ENCODE measurements at places on chromosomes 7 and 10.

DNA sequence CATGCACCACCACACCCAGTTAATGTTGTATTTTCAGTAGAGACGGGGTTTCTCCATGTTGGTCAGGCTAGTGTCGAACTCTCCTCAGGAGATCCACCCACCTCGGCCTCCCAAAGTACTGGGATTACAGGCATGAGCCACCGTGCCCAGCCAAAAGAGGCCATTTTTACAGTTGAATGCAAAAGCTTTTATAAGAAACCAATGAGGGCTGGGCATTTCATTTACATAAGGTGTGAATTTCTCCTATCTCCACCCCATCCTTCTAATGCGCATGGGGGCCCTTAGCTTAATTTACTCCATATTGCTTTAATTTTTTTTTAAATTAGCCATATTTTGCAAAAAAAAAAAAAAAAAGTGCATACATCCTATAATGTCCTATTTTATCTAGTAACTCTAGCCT is 25.1 kb upstream of the EIF4H start:
- DNase-seq, result no peak

DNA sequence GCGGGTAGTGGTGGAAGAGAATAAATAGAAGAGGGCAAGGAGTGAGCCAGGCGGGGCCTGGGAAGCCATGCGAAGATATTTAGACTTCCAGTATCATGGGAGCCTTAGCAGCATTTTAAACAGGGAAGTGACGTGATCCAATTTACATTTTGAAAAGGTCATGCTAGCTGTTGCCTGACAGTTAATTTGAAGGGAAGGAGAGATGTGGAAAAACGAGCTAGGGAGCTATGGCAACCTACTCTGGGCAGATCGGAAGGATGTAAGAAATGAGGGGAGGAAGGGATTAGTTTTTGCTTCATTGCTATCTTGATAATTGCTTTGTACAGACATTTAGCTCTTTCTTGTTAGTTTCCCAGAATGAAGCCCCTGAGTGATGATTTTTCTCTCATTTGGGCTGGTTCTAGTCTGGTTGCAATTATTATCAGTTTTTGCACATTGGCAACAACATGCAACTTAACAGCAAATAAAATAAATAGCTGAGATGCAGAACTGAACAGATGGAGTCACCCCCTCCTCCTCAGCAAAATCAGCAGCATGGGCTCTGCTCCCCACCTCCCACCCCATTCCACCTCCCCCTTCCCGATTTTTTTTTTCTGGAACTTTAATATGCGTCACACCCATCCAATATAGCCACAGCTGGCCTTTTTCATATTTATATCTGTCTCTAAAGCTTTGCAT is 13.0 kb upstream of the CALU start:
- no peak for DNase-seq

DNA sequence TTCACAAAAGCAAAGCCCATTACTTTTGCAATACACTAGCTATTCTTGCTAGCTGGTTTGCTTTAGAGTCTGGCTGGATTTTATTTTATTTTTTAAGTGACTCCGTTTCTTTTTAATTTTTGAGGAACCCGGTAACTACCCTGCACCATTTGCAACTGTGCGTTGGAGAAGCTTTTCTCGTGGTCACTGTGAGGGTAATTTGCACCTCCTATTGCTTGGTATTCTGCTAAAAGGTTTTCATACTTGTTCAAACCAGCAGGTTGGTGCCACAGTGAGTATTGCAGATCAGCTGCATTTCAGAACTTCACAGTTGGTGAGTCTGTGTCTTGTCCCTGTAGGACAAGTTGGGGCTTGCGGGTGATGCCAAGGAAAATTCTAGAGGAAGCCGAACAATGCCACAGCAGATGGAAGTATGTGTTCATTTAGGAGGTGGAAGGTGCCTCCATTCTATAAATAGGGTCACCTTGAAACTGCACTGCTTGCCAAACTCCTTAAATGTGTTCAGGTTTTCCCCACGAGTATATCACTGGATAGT is 3.9 kb upstream of the NMT2 start:
- DNase-seq, result no peak

- DNase-seq, result no peak
These were observed 7.2 kb downstream of the TNPO3 start for GRCh38 chr7:129047761-129048160.

- DNase-seq, result no peak
These were observed 548 bp upstream of the BNIP3 start for GRCh38 chr10:131982185-131982756.

GRCh38 chr10:1137499-1138163 is 81.4 kb downstream of the WDR37 start:
- no peak for DNase-seq

- DNase-seq, result no peak
These were observed 12.6 kb downstream of the SCD start for GRCh38 chr10:100359529-100360150.

DNA sequence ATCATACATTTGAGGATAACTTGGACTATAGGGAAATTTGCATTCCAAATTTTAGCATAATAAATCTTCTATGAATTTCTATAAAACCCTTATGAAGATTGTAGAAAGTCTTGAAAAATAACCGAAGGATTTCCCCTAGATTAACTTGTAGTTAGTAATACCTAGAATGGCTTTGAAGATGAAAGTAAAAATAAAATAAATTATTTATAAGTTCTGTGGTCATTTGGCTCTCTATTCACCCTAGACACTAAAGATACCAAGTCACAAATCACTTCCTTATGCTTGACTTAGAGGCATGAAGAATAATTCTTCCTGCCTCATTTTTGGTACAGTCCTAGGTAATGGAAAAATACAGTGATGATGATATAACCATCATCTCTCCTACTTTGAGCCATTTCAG is 79.3 kb downstream of the CSTF2T start:
- DNase-seq, result no peak

- DNase-seq, result no peak
These were observed 18.0 kb downstream of the CAMK2B start for GRCh38 chr7:44307301-44307900.

- no peak for DNase-seq
These were observed 109.6 kb upstream of the SEM1 start for GRCh38 chr7:96819111-96819700.

- DNase-seq, result no peak
These were observed 25.3 kb downstream of the USP6NL start for GRCh38 chr10:11586170-11586569.

DNA sequence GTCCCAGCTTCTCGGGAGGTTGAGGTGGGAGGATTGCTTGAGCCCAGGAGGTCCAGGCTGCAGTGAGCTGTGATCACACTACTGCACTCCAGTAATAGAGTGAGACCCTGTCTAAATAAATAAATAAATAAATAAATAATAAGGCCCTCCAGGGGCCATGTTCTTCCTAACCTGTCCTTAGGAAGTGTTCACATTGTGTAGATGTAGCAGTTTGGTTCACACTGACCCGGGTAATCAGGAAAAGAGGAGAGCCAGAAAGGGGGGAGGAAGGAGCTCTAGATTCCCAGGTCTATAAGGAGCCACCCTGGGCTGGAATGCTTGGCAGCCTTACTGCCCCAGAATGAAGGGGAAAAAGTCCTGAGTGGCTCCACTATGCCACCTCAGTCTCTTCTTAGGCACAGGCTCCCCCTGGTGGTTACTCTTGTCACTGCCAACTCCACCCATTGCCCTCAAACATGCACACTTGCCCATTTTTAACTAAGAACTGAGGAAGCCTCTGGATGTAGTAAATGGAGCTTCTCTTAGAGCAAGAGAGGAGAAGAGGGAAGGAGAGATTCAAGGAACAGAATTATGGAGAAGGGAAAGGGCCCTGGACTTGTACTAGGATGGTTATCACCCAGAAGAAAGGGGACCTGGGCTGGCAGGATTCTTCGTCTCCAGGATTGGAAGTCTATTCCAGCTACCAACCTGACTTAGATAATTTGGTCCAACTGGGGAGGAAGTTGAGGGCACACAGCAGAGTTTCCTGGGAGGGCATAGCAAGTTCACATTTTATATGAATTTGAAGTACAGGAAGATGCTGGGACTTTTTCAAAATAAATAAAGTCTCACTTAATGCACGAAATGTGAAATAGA is 7.8 kb downstream of the HPS6 start:
- DNase-seq, result peak; percentile 88

DNA sequence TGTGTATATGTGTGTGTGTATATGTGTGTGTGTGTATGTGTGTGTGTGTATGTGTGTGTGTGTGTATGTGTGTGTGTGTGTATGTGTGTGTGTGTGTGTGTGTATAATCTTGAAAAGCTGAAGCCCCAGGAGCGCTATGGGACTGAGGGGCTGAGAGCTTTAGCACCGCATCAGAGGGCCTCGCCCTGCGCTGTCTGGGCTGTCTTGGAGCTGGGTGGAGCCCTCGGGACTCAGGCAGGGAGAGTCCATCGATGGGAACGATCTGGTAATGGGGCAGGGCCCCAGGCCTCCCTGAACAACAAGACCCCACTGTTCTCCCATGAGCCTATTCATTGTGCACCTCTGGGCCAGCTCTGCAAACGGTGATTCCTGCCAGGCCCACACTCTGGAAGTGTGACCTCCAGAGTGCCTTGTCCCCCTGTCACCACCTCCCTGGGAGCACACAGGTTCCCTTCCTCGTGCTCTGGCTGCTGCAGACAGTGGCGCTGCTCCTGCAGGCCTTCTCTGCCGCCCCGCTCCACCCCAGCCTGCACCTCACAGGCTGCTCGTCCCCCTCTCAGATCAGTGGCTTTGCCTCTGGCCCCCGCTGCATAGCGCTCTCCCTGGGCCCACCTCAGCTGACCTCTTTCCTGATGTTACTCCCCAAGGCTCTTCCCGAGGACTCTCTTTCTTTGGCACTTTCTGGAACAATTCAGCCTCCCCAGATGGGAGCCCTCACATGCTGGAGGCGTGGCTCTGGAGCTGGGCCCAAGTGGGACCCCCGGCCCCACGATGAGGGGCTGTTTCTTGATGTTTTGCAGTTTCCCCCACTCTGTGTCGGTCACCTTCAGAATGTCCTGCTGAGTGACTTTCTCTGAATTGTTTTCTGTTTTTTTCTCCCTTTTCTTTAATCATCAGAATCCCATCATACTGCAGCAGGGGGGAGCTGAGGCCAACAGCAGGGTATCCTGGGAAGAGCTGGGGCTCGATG is 542.2 kb upstream of the FOXK1 start:
- no peak for DNase-seq

DNA sequence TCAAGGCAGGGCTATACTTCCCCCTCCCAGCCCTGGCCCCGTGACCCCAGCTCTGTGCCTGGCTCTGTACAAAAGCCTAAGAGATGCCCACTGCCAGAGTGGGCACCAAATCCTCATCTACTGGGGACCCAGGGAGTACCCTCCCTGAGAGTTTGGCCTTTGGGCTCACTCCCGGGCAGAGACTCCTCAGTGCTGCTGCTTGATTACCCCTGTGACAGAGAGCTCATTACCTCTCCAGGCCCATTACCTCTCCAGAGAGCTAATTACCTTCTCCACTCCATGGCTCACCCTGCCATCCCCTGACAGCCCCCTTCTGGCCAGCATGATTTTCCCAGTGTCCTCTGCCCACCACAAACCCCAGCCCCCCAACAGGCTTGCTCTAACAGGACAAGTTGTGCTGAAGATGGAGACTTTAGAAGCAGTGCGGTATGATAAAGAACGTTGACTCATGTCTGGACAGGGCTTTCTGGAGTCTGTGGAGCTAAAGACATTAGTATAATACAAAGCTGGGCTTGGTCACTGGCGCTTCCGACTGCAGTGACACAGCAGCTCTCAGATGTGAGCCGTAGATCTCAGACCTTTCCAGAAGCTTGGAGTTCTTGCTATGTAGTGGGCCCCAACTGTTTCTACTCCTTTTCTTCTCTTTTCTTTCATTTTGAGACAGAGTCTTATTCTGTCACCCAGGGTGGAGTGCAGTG is 111.3 kb upstream of the KCTD7 start:
- DNase-seq, result no peak

GRCh38 chr10:117960345-117960935 is 86.3 kb downstream of the RAB11FIP2 start:
- no peak for DNase-seq

GRCh38 chr10:125160856-125161706 is 718 bp upstream of the CTBP2 start:
- peak; percentile 55 for DNase-seq

- DNase-seq, result peak; percentile 47
These were observed 124.0 kb upstream of the PTPN20 start for GRCh38 chr10:46787321-46787615.

DNA sequence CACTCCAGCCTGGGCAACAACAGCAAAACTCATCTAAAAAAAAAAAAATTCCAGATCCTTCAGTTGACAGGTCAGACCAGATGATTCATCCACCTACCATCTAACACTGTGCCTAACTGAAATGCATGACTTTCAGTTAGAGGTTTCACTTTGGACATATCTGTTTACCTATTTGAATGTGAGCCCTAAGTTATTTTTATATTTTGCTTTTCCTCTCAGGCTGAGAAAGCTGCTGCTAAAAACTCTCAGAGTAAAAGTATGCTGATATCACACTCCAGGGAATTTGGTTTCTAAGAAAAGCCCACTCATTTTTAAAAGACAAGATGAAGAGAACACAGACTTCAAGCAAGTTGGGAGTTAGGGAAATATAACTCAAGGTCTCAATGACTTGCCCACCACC is 126.0 kb downstream of the SGMS1 start:
- no peak for DNase-seq

- no peak for DNase-seq
These were observed 21.6 kb upstream of the UTF1 start for GRCh38 chr10:133208466-133208865.

DNA sequence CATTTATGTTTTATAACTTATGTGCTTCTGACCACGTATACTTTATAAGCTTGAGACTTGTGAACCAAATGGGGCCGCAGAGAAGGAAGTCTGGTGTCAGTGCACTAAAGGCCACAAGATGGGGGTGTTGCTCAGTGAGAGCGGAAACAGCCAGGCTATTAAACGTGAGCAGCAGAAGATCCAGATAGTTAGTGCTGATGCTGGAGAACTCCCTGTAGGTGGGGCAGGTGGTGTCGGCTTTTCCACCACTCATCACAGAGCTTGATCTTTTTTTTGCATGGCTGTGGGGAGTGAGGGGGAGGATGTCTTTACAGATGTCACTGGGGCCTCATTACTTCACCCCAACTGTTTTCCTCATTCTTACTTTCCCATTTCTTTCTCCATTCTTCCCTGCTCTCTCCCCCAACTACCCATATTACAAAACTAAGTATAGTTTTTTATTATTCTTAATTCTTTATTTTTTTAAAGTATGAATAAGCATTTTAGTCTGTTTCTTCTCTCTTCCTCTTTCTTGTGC is 34.7 kb downstream of the ACADSB start:
- peak; percentile 55 for DNase-seq

GRCh38 chr7:88775838-88776237 is 16.3 kb downstream of the ZNF804B start:
- DNase-seq, result no peak

GRCh38 chr7:111308691-111309090 is 217.8 kb downstream of the LRRN3 start:
- DNase-seq, result no peak

GRCh38 chr7:73973091-73973490 is 54.9 kb upstream of the ELN start:
- DNase-seq, result no peak

DNA sequence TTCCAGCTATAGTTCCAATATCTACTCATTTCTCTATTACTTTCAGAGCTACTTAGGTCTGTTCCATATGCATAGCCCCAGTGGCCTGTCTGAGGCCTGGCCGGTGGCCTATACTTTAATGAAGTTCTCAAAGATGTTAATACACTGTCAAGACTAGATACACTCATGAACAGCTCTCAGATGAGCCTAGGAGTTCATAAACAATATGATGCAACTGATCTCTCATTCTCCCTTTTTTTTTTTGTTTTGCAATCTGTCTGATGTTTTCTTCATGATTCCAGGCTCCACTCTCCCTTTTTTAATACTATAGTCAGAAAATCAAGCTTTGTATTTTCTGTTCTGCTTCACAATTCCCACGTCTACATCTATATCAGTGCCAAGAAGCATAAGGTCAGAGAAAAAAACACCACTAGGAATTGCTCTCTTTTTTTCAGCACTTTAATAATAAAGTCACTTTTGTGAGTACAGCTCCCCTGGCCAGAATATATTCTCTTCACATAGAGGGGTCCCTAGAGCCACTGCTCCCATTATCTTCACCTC is 321.0 kb downstream of the C7orf25 start:
- no peak for DNase-seq
